ENCODE measurements at places on chromosomes 3 and 15. TPM values are rescaled to one million over a fixed set of nuclear protein-coding genes. Genes with fewer than 3 reads are reported as not detected.
A peak's percentile ranks its signal among the peaks of the same experiment; 100 is the strongest.

DNA sequence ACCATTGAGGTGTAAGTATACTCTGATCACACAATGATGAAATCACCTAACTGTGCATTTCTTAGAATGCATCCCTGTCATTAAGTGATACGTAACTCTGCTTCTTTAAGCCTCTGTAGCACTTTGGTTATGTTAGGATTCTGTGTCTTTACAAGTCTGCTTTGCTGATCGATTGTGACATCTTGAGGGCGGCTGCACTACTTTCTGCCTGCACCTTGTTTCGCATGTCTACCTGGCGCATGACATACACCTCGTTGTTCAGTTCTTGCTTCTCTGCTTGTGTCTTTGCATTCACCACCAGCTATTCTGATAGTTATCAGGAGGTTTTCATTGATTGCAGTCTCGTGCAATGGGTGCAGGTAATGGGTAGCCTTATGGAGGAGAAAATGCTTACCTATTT, 32.7 kb downstream of the IGF1R start:
- H3K4me1 ChIP-seq: peaks cover 22% of the 10 kb centered on the region
- no peak for DNase-seq
- no peaks in the 10 kb centered on the region for H3K36me3 ChIP-seq
- H3K27ac ChIP-seq: no peak overlapping the region

DNA sequence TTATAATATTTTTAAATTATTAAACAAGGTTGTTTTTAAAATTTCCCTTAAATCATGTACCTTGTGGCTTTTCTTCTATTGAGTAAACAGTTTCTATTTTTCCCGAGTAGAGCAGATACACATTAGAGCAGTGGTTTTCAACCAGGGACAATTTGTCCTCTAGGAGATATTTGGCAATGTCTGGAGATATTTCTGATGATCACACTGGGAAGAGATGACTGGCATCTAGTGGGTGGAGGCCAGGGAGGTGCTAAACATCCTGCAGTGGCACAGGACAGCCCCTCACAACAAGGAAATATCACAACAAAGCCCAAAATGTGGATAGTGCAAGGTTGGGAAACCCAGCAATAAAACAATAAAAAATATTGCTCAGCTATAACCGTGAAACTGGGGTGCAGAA, 113.0 kb upstream of the PTPRG start:
- H3K4me1 ChIP-seq: no peaks in the 10 kb centered on the region
- no peak overlapping the region for H3K27ac ChIP-seq
- H3K27me3 ChIP-seq: peaks cover 4% of the 10 kb centered on the region
- H3K36me3 ChIP-seq: no peaks in the 10 kb centered on the region
- no peak for DNase-seq

DNA sequence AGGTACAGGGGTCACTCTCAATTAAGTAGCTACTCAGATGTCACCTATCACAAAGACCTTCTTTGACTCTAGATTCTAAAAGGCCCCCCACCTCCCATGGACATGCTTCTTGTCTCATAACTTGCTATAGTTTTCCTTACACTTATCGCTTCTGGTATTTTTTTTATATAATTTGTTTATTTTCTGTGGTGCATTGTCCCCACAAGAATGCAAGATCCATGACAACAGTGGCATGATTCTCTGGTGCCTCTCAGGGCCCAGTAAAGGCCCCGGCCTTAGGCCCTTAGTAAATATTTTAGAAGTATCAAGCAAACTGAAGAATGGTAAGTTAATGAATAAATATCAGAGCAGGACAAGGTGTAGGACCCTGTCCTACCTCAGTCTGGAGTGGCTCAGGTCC, 248.6 kb downstream of the CBLB start:
- H3K27me3 ChIP-seq: no peaks in the 10 kb centered on the region
- H3K4me1 ChIP-seq: no peaks in the 10 kb centered on the region
- no peak overlapping the region for H3K4me3 ChIP-seq
- H3K27ac ChIP-seq: no peak overlapping the region
- no peaks in the 10 kb centered on the region for H3K36me3 ChIP-seq

DNA sequence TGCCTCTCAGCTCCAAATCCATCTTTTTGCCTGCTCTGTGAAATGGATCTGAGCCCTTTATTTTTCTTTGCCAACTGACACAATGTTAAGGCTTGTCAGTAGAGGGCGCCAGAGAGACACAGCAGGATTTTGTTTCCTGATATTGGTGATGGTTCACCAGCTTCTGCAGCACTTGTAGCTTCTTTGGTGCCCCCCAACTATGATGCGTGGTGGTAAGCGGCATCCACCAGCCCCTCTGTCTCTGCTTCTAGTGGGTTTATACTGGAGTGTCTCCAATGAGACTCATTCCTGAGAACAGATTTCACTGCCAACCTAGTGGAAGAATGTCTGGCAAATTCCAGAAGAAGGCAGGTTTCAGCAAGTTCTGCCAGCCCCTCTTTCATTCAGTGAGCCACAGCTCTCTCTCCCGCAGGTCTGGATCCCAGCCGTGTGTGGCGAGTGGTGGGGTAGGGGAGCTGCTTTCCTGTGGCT, 471.9 kb upstream of the FRG2C start:
- DNase-seq: peak; percentile 18
- H3K27me3 ChIP-seq: no peaks in the 10 kb centered on the region
- no peak overlapping the region for H3K27ac ChIP-seq
- H3K36me3 ChIP-seq: no peaks in the 10 kb centered on the region
- no peak overlapping the region for H3K4me3 ChIP-seq
- H3K4me1 ChIP-seq: no peaks in the 10 kb centered on the region

DNA sequence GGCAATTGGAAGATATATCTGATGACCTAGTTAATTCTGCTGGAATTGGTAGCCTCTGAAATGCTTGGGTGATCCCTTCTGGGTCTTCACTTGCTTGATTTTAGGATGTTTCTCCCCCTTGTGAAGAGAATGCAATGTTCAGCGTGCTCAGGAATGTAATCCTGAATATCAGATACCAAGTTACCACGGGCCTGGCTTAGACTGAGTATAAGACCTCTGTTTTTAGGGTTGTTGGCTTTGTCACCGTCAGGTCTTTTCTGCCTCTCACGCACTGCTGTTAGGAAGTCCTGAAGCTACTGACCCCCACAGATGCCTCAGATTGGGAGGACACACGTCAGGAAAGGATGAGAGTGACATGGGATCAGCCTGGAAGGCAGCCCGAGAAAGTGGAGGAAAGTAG, 198.5 kb downstream of the CDIN1 start:
- H3K4me3 ChIP-seq: no peak overlapping the region
- DNase-seq: no peak
- no peaks in the 10 kb centered on the region for H3K36me3 ChIP-seq
- no peaks in the 10 kb centered on the region for H3K27me3 ChIP-seq
- no peaks in the 10 kb centered on the region for H3K4me1 ChIP-seq
- no peak overlapping the region for H3K27ac ChIP-seq

- no peaks in the 10 kb centered on the region for H3K36me3 ChIP-seq
- no peaks in the 10 kb centered on the region for H3K4me1 ChIP-seq
- H3K27me3 ChIP-seq: no peaks in the 10 kb centered on the region
- no peak overlapping the region for H3K27ac ChIP-seq
- DNase-seq: no peak
- no peak overlapping the region for H3K4me3 ChIP-seq
Measured at GRCh38 chr3:137347817-137348368, 390.1 kb downstream of the IL20RB start.

DNA sequence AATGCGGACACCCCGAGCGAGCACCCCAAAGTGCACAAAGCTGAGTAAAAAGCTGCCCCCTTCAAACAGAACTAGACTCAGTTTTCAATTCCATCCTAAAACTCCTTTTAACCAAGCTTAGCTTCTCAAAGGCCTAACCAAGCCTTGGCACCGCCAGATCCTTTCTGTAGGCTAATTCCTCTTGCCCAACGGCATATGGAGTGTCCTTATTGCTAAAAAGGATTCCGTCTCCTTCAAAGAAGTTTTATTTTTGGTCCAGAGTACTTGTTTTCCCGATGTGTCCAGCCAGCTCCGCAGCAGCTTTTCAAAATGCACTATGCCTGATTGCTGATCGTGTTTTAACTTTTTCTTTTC, 5.3 kb downstream of the BHLHE40 start:
- peaks cover 44% of the 10 kb centered on the region for H3K4me1 ChIP-seq
- no peaks in the 10 kb centered on the region for H3K27me3 ChIP-seq
- peaks cover 69% of the 10 kb centered on the region for H3K36me3 ChIP-seq

Gene GCSAM
- total RNA-seq: 1.9 TPM

DNA sequence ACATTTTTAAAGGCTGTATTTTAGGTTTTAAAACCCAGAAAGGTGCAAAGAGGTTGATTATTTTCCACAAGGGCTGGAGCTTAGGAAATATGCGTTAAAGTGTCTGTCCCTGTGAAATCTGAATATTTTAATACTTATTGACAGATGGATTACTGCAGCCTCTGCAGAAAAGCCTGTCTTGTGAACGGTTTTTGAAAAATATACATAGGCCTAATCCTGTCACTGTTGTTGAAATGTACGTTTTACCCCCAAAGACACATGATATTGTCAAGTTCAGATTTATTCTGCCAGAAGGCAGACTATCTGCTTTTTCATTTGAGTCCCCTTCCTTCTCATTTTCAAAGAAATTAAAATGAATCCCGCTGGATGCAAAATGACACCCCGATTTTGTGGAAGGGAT, 2.2 kb upstream of the BCL6 start:
- H3K27me3 ChIP-seq: no peaks in the 10 kb centered on the region
- no peak for DNase-seq
- peak overlapping the region; percentile 94 for H3K4me3 ChIP-seq
- H3K27ac ChIP-seq: peak overlapping the region; percentile 99
- peaks cover 3% of the 10 kb centered on the region for H3K36me3 ChIP-seq

Gene XYLB
- 11.8 TPM for total RNA-seq

DNA sequence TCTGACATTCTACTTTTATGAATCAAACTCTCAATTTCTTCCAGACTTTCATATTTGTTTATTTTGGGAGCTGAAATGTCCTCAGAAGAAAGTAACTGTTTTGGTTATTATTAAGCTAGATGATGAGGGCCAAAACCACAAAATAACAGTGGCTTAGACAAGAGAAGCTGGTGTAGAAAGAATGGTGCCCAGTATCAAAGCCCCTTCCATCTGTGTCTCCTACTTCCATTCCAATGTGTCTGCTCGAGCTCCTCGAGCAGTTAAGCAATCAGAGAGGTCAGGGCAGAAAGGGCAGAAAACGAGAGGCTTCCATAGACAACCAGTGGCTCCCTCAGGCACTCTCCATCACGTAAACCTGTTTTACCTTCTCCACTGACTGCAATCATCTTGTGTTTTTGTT, 59.7 kb upstream of the MAGI1 start:
- no peak overlapping the region for H3K27ac ChIP-seq
- H3K4me1 ChIP-seq: no peaks in the 10 kb centered on the region
- no peaks in the 10 kb centered on the region for H3K36me3 ChIP-seq
- H3K4me3 ChIP-seq: no peak overlapping the region

- no peak for DNase-seq
- H3K4me1 ChIP-seq: no peaks in the 10 kb centered on the region
- no peak overlapping the region for H3K4me3 ChIP-seq
Measured at GRCh38 chr3:143597774-143598652, 250.3 kb downstream of the SLC9A9 start.

DNA sequence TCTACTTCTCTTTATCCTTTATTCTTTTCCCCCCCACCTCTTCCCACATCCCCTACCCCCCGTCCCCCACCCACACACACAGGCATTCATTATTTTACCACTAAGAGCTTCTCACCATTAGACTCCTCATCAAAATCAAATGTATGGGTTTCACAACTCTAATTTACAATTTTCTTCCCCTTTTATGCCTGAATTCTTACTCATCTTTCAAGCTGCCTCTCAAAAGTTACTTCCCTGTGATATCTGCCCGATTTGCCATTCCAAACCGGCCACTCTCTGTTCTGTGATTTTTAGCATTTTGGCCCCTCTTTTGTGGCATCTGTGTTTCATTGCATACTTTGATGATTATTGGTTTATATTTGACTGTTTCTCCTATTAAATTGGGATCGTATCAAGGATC, 42.2 kb downstream of the SLC9A9 start:
- no peaks in the 10 kb centered on the region for H3K27me3 ChIP-seq
- H3K27ac ChIP-seq: no peak overlapping the region
- H3K4me3 ChIP-seq: no peak overlapping the region
- H3K4me1 ChIP-seq: peaks cover 4% of the 10 kb centered on the region
- DNase-seq: no peak

Gene ZNF501
- 1.3 TPM for total RNA-seq

Gene MLF1
- total RNA-seq: 3.4 TPM

Gene ALDH1A2
- 1.2 TPM for total RNA-seq

DNA sequence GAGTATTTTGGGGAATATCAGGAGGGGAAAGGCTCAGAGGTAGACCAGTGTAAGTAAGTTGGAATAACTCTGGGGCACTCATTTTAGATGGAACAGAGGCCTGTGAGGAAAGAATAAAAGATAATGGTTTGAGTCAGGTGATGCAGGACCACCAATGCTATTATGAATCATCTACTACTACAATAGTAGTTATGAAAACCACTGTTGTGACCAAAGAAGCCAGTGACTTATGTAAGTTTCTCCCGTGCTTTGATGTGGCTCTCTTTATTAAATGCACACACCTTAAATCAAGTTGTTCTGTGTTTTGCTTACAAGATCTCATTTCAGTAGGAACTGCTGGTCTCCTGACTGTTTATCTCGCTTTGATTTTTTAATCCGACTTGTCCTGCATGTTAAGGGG, 13.1 kb upstream of the GUCA1C start:
- H3K36me3 ChIP-seq: no peaks in the 10 kb centered on the region
- no peaks in the 10 kb centered on the region for H3K4me1 ChIP-seq
- no peak overlapping the region for H3K27ac ChIP-seq
- no peaks in the 10 kb centered on the region for H3K27me3 ChIP-seq

- H3K27me3 ChIP-seq: peaks cover 2% of the 10 kb centered on the region
- no peaks in the 10 kb centered on the region for H3K4me1 ChIP-seq
- no peaks in the 10 kb centered on the region for H3K36me3 ChIP-seq
- H3K27ac ChIP-seq: no peak overlapping the region
Measured at GRCh38 chr15:80736560-80736959, 41.5 kb downstream of the ABHD17C start.

Gene MUSTN1
- total RNA-seq: 1.9 TPM

Gene ITIH1
- not detected for total RNA-seq

- no peak overlapping the region for H3K4me3 ChIP-seq
- DNase-seq: no peak
- no peaks in the 10 kb centered on the region for H3K36me3 ChIP-seq
Measured at GRCh38 chr3:64548200-64548889, 139.5 kb downstream of the ADAMTS9 start.

Gene OIP5
- total RNA-seq: 16.1 TPM

GRCh38 chr15:42083916-42084315, 10.4 kb downstream of the PLA2G4D start:
- no peak for DNase-seq
- H3K4me3 ChIP-seq: no peak overlapping the region
- H3K27ac ChIP-seq: no peak overlapping the region
- peaks cover 9% of the 10 kb centered on the region for H3K27me3 ChIP-seq

Gene C2CD4A
- total RNA-seq: not detected

Data from activated T-helper 2 cell treated with anti-CD3 and anti-CD28 coated beads, Interferon-gamma antibody, Interleukin-2, Interleukin-4, amounts not matched to agents 10 μg/mL and 5 μg/mL and 100 μg/mL, durations not matched to agents 14 hours and 24 hours and 36 hours (primary cell).